ENCODE measurements at places on chromosomes 16 and 17. TPM values are rescaled to one million over a fixed set of nuclear protein-coding genes. Genes with fewer than 3 reads are reported as not detected.

CD300LF gene
- total RNA-seq = 0.13 TPM

TNP2 gene
- total RNA-seq = not detected

MED13 gene
- 34.8 TPM for total RNA-seq

SHISA6 gene
- total RNA-seq = 0.15 TPM

OSGIN1 gene
- total RNA-seq = 3.4 TPM

ZNF597 gene
- total RNA-seq = 1.6 TPM

CYBC1 gene
- 56.6 TPM for total RNA-seq

MYL11 gene
- not detected for total RNA-seq

ERN2 gene
- total RNA-seq = not detected

TAT gene
- not detected for total RNA-seq

ZMYND15 gene
- total RNA-seq = 0.23 TPM

TBX2 gene
- total RNA-seq = 17.8 TPM

MRPL10 gene
- 67.7 TPM for total RNA-seq

HIC1 gene
- 31.9 TPM for total RNA-seq

CTRL gene
- 0.39 TPM for total RNA-seq

CDH13 gene
- total RNA-seq = 207 TPM

SEPTIN1 gene
- total RNA-seq = 2.3 TPM

EVPLL gene
- not detected for total RNA-seq

CLEC18A gene
- 0.12 TPM for total RNA-seq

SNAI3 gene
- total RNA-seq = 0.33 TPM

SEPTIN12 gene
- not detected for total RNA-seq

Data from heart right ventricle (tissue), 16 donors.